ENCODE measurements at places on chromosomes 16 and 17. TPM values are rescaled to one million over a fixed set of nuclear protein-coding genes. Genes with fewer than 3 reads are reported as not detected.

GDE1 gene
- total RNA-seq: 85.6 TPM

VAT1L gene
- not detected for total RNA-seq

SULT1A1 gene
- total RNA-seq: 5.3 TPM

SLC16A13 gene
- total RNA-seq: 8.0 TPM

MGRN1 gene
- total RNA-seq: 44.4 TPM

DGKE gene
- total RNA-seq: 3.8 TPM
